ENCODE measurements at places on chromosomes 2 and 18.

GRCh38 chr18:69936191-69936558, 11.5 kb downstream of the CD226 start:
- H3K27me3 ChIP-seq = no peaks in the 10 kb centered on the region
- H3K4me3 ChIP-seq = peak overlapping the region; percentile 30
- H3K27ac ChIP-seq = no peak overlapping the region
- peaks cover 63% of the 10 kb centered on the region for H3K4me1 ChIP-seq
- no peaks in the 10 kb centered on the region for H3K36me3 ChIP-seq

- no peaks in the 10 kb centered on the region for H3K4me1 ChIP-seq
- no peak overlapping the region for H3K27ac ChIP-seq
- DNase-seq = no peak
Measured at GRCh38 chr2:19649785-19650380, 251.9 kb downstream of the TTC32 start.

DNA sequence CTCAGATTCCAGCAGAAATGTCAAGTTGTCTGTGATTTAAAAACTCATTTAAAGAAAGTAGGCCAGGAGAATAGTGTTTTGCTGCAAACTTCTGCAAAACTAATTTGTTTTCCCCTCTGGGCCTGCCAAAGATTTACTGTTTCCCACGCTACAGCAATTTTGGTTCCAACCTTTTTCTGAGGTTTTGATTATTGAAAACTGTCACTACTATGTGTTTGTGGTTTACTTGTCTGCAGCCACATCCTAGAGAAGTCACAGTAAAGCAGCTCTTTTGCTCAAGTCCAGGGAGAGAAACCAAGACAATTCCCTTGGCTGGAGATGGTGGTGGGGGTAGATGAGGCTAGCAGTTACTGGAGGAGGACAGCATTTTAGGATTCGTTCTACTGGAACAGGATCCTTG, 12.8 kb downstream of the IL1R2 start:
- no peaks in the 10 kb centered on the region for H3K36me3 ChIP-seq
- no peak for DNase-seq
- H3K4me3 ChIP-seq = no peak overlapping the region
- no peak overlapping the region for H3K27ac ChIP-seq
- H3K27me3 ChIP-seq = no peaks in the 10 kb centered on the region
- peaks cover 9% of the 10 kb centered on the region for H3K4me1 ChIP-seq

DNA sequence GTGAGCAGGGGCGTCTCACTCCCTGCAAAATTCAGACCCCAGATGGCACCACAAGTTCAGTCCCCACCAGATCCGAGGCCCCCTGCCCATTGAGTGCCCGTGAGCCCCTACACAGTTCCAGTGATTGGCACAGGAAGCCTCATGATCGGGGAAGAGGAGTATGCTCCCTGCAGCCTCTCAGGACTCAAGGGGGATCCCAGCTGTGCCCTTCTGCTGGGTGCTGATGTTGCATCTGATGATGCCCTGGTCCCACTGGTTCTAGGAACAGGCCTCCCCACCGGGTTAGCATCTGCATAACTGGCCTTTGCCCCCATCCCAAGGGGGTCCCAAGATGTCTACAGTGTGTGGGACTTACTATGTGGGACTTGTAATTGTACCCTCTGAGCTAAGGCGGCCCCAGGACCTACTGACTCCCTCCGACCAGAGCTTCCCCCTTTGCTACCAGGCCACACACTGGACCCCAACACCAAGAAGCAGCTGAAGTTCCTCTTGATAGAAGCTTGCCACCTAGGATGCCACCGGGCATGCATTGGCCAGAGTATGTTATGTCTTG, 8.6 kb downstream of the ALPG start:
- no peak overlapping the region for H3K27ac ChIP-seq
- DNase-seq = no peak
- H3K4me1 ChIP-seq = no peaks in the 10 kb centered on the region
- no peak overlapping the region for H3K4me3 ChIP-seq
- H3K27me3 ChIP-seq = no peaks in the 10 kb centered on the region

GRCh38 chr2:85754313-85755095, 713 bp downstream of the ATOH8 start:
- H3K27me3 ChIP-seq = peaks cover 44% of the 10 kb centered on the region
- H3K27ac ChIP-seq = no peak overlapping the region
- peak; percentile 30 for DNase-seq
- H3K4me3 ChIP-seq = peak overlapping the region; percentile 28
- H3K36me3 ChIP-seq = no peaks in the 10 kb centered on the region
- H3K4me1 ChIP-seq = peaks cover 10% of the 10 kb centered on the region

GRCh38 chr2:64770137-64770780, 116.5 kb upstream of the SERTAD2 start:
- DNase-seq = no peak
- no peak overlapping the region for H3K27ac ChIP-seq

DNA sequence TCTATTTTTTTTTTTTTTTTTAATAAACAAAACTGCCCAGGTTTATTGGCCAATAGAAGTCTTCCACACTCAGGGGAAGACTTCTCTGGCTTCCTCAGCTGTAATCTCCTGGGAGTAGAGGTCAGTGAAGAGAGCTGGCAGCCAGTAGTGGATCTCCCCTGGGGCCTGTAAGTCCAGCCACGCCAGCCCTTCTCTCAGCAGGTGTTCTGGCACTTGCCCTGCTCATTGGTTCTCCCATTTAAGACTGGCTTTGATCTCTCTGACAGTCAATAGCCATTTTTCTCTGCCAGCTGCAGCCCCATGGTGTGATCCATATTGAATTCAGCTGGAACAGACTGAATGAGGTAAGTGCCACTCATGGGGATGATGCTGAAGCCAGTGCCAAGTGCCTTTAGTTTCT, 170.6 kb upstream of the SPHKAP start:
- no peaks in the 10 kb centered on the region for H3K4me1 ChIP-seq
- no peak overlapping the region for H3K4me3 ChIP-seq
- DNase-seq = no peak

DNA sequence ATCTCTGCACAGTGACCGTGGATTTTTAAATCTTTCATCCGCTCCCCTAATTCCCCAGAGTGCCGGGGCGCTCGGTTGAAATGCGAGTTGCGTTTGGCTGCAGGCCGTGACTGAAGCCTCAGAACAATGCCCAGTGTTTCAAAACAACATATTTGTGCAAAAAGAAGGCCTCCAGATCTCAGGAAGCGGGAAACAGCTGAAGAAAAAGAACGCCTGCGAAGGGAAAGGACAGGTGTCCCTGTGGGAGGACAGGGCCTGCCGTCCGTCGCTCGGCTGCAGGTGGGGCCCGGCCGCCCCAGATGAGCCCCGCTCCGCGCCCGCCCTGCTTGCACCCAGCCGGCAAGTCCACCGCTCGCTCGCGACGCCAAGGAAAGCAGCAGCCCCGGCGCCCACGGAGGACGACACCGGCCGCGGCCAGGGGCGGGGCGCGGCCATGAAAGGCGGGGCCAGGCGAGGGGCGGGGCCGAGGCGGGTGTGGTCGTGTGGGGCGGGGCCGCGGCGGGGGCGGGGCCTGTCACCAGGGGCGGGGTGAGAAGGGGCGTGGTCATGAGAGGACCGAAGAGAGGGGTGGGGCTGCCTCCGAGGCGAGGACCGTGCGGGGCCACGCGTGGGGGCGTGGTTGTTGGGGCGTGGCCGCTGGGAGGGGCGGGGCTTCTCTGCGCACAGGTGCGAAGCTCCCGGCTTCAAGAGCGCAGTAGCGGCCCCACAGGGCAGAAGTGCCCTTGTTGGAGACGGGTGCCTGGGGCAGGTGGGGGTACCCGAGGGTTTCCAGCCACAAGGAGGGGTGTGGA, 17.6 kb upstream of the BOK start:
- DNase-seq = peak; percentile 39
- no peaks in the 10 kb centered on the region for H3K4me1 ChIP-seq
- H3K27ac ChIP-seq = no peak overlapping the region
- peaks cover 8% of the 10 kb centered on the region for H3K27me3 ChIP-seq

- H3K4me3 ChIP-seq = no peak overlapping the region
- H3K36me3 ChIP-seq = no peaks in the 10 kb centered on the region
- no peaks in the 10 kb centered on the region for H3K27me3 ChIP-seq
- H3K4me1 ChIP-seq = peaks cover 7% of the 10 kb centered on the region
- no peak for DNase-seq
Measured at GRCh38 chr2:144256996-144257707, 262.8 kb downstream of the ZEB2 start.

DNA sequence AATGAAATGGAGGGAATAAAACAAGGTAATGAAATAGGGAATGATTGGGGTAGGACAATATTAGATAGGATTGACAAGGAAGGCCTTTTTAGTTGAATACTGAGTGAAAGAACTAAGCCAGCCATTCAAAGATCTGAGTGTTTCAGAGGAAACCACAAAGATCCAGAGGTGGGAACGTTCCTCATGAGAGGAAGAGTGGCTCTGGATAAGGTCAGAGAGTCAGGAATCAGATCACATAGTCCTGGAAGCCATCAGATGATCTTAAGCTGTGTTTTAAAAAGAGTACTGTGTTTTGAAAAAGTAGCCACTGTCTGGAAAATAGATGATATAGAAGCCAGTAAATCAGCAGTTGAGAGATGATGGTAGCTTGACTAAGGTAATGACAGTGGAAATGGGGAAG, 11.8 kb downstream of the TTLL4 start:
- no peaks in the 10 kb centered on the region for H3K27me3 ChIP-seq
- H3K4me1 ChIP-seq = no peaks in the 10 kb centered on the region
- no peak for DNase-seq
- H3K27ac ChIP-seq = no peak overlapping the region

GRCh38 chr18:78448591-78448990, 531.0 kb upstream of the SALL3 start:
- H3K27me3 ChIP-seq = no peaks in the 10 kb centered on the region
- no peak for DNase-seq
- H3K4me3 ChIP-seq = no peak overlapping the region
- no peaks in the 10 kb centered on the region for H3K36me3 ChIP-seq
- H3K4me1 ChIP-seq = no peaks in the 10 kb centered on the region

GRCh38 chr2:233814056-233814835, 36.1 kb downstream of the MROH2A start:
- no peak for DNase-seq
- H3K27ac ChIP-seq = no peak overlapping the region
- H3K4me1 ChIP-seq = no peaks in the 10 kb centered on the region
- H3K4me3 ChIP-seq = no peak overlapping the region

- no peak overlapping the region for H3K27ac ChIP-seq
- H3K27me3 ChIP-seq = no peaks in the 10 kb centered on the region
- no peak for DNase-seq
- no peak overlapping the region for H3K4me3 ChIP-seq
- peaks cover 61% of the 10 kb centered on the region for H3K4me1 ChIP-seq
Measured at GRCh38 chr2:233108611-233109490, 48.7 kb downstream of the INPP5D start.

GRCh38 chr2:1350111-1350510, 63.2 kb upstream of the TPO start:
- H3K27ac ChIP-seq = no peak overlapping the region
- no peaks in the 10 kb centered on the region for H3K4me1 ChIP-seq
- no peaks in the 10 kb centered on the region for H3K36me3 ChIP-seq
- no peak for DNase-seq
- H3K4me3 ChIP-seq = no peak overlapping the region

All from CD8-positive, alpha-beta memory T cell (primary cell).